Body of pancreas (tissue), 4 donors: ENCODE measurements at places on chromosomes 3 and 15. TPM values are rescaled to one million over a fixed set of nuclear protein-coding genes. Genes with fewer than 3 reads are reported as not detected.

Gene CHL1
- 3.0 TPM for total RNA-seq

Gene SPINK8
- not detected for total RNA-seq

Gene SUCNR1
- 0.33 TPM for total RNA-seq

Gene SLC15A2
- 2.3 TPM for total RNA-seq

Gene NR1I2
- total RNA-seq, result 5.4 TPM

Gene UCN2
- total RNA-seq, result not detected

Gene PAQR5
- total RNA-seq, result 11.5 TPM
